ENCODE measurements at places on chromosomes 2 and 18.

DNA sequence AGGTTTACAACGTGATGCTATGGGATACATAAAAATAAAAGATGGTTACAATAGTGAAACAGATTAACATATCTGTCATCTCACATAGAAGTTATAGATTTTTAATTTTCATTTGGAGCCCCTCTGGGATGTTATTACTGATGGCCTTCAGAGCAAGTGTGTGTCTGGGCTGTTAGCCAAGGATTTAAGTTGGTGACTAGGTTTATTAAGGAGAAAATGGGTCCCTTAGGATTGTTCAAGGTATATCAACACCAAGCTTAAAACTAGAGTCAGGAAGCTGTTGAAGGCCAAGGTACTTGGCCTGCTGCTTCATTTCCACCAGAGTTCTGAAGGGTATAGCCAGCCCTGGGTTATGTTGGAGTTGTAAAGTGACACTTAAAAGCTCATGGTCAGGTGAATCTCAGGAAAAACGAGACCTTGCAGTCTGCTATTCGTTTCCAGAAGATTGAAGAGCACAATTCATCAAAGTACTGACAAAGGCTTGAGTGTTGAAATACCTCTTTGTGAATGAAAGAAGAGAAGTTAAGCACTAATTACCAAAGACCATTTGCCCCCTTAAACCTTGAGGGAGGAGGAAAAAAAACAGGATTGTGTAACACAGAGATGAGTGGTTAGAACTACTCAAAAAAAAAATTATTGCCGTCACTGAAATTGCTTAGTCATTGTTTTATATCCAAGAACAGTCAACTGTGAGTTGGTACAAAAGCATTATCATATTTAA lies 48.4 kb downstream of the MAP2 start:
- DNase-seq, result no peak

DNA sequence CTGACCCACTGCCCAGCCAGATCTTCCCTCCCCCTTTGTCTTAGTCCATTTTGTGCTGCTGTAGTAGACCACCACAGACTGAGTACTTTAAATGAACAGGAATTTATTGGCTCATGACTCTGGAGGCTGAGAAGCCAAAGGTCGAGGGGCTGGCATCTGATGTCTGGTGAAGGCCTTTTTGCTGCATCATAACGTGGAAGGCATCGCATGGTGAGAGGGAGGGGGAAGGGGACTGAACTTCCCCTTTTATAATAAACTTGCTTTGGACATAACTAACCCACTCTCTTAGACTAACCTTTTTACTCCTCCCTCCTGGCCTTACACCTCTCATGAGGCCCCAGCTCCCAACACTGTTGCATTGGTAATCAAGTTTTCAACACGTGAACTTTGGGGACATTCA lies 83.8 kb downstream of the MAP4K4 start:
- DNase-seq, result no peak

- no peak for DNase-seq
Measured at GRCh38 chr2:36338124-36338826, 17.3 kb upstream of the CRIM1 start.

- DNase-seq, result no peak
Measured at GRCh38 chr2:168186452-168186851, 60.9 kb downstream of the STK39 start.

DNA sequence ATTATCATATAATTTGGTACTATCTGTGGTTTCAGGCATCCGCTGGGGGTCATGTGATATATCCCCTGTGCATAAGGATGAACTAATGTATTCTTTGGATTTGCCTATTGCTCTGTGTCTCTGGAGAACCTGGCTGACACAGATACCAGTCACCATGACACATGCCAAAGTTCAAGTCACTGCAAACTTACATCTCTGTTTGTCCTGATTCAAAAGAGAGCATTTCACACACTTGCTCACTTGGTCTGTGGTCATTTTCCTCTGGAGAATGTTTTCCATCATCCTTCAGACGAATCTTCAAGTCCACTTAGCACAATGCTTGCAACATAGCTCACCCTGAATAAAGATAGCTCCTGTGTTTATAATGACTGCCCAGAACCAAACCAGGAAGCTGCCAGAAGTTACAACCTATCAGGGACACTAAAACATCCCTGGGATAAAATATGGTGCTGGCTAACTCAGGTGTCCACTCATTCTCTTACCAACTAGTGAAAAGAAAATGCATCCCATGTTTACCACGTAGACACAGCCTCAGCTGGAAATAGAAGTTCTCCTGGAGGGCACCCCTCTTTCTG lies 18.1 kb downstream of the SULT1C3 start:
- DNase-seq, result no peak

GRCh38 chr2:54666131-54666633 lies 57.3 kb upstream of the EML6 start:
- no peak for DNase-seq

DNA sequence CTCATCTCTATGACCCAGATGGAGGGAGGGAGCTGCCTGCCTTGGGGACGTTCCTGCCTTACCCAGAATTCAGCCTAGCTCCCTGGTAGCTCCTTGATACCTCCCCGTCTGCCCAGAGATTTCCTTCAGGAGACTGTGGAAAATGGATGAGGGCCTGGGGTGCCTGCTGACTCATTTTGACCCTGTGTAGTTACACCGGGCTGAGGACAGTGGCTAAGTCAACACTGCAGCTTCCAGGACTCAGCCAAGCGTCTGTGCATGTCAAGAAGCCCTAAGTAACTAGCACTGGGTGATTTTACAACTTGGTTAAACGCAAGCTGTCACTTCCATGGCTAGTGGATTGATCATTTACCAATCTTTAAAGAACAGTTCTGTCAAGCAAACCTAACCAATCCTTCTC lies 23.3 kb upstream of the EPAS1 start:
- DNase-seq, result no peak

- DNase-seq, result no peak
Measured at GRCh38 chr2:144052083-144052482, 467.8 kb downstream of the ZEB2 start.

GRCh38 chr2:73922681-73923080 lies 4.0 kb upstream of the DGUOK start:
- no peak for DNase-seq

DNA sequence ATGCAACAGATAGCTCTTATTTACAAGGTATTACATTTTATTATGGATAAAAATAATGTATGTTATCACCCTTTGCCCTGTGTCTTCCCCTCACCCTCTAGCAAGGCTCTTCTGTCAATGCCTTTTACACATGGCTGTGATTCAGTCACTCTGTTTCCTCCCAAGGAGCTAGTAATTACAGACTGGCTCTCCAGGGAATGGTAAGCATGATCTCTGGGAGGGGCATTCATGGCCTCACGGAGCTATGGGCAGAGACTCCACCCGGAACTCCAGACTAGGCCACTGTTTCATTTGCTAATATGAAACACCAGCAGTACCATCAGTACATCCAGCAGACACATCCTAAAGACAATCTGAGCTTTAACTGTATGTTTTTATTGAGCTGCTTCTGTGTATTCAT lies 410.9 kb upstream of the CYRIA start:
- DNase-seq, result no peak

GRCh38 chr18:58118536-58118935 lies 74.5 kb downstream of the NEDD4L start:
- no peak for DNase-seq

DNA sequence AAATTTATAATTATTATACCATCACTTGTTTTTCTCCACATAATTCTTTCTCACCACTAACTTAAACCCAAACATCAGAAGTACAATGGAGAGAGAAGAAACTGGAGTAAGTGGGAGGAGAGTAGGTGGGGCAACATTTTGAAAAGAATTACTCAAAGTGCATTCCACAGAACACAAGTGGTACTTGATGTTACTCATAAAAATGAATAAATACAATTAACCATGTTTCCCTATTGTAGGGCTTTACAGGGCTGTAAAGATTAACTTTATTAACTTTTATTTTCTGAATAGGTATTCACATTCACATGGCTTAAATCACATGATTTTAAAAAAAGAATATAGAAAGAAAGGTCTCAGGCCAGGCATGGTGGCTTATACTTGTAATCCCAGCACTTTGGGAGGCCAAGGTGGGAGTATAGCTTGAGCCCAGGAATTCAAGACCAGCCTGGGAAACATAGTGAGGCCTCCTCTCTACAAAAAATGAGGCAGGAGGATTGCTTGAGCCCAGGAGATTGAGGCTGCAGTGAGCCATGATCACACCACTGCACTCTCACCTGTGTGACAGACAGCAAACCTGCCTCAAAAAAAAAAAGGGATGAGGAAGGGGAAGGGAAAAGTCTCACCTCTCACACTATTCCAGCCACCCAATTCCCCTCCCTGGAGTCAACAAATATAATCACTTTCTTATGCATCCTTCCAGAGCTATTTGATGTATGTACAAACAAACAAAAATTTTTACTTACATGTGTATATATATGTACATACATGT lies 47.1 kb downstream of the KCNG3 start:
- DNase-seq, result no peak

GRCh38 chr2:162704496-162704895 lies 134.1 kb downstream of the KCNH7 start:
- DNase-seq, result no peak

DNA sequence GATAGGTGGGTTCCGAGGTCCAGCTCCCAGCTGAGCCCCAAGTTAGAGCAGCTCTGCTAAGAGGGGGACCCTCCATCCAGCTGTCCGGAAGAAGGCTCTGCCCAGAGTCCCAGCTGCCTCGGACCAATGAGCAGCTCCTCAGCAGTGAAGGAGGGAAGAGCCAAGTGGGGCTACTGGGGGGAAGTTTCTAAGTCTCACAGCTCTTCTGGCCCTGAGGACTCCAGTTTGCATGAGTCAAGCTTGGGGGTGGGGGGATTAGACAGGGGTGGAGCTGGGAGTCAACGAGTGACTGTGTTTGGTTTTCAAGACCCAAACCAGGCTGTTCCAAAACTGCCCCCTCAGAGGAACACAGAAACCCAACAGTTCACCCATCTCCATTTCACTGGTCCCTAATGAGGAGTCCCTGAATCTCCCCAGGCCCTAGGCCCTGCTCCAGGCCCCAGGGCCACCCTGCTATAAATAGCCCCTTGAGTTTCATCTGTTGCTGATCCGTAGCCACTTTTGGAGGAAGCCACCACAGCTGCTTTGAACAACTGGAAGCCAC lies 100.9 kb downstream of the TNS1 start:
- DNase-seq, result no peak

- no peak for DNase-seq
Measured at GRCh38 chr18:50006470-50007046, 188.4 kb downstream of the MYO5B start.

DNA sequence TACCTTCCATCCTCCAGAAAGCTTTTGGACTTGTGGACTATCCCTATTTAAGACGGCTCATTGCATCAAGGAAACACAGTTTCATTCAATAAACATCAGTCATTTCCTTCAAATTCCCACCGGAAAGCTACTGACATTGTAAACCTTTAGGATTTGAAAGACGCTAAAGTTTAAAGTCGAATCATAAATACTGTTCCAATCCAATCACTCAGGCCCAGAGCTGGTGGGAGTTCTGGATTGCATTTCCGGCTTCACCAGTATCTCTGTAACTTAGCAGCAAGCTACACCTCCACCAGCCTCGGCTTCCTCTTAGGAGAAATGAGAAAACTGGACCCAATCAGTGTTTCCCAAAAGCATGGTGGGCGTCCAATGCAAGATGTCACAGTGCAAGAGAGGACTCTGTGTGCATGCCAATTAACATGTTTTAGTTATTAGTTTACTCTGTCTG lies 1.6 kb downstream of the WDFY1 start:
- no peak for DNase-seq

DNA sequence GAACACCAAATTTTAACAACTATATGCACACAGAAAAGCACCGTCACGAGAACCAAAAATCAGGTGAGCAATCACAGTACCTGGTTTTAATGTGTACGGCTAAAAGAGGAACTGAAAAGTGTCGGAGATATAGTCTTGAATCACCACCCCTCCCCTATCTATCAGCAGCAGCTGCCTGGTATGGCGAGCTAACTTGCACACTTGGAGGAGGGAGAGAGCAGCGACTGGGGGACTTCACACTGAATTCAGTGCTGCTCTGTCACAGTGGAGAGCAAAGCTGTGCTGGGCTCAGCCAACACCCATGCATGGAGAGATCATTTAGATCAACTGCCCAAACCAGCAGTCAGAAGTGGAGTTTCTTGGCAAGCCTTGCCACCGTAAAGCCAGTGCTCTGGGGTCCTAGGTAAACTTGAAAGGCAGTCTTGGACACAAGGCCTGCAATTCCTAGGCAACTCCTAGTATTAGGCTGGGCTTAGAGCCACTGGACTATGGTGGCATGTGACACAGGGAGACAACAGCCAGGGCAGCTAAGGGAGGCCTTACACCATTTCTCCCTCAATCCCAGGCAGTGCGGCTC lies 89.2 kb upstream of the CD226 start:
- no peak for DNase-seq

DNA sequence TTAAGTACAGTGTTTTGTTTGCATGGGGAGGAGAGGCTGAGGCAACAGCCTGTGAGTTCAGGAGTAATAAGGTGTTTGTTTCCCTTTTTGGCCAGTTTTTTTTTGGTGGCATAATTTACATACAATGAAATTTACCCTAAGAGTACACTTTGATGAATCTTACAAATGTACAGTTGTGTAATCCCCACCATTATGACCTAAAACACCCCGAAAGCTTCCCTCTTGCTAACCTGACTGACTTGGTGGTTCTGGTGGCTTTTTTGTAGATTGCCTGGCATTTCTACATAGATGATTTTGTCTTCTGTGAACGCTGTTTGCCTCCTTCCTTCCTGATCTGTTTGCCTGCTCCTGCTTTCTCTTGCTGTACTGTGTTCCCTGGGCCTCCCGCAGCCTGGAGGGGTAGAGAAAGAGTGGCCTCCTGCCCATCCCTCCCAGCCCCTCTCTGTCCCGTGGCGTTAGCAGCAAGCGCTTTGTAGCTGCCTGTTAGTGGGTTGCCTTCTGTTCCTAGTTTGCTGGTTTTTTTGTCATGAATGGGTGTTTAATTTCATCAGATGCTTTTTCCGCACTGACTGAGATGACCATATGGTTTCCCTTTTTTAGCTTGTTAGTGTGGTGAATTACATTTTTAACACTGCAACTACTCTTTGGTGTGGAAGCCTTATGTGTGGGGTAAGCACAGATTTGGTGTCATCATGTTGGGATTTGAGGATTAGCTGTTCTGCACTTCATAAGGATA lies 32.1 kb downstream of the ASAP2 start:
- no peak for DNase-seq

DNA sequence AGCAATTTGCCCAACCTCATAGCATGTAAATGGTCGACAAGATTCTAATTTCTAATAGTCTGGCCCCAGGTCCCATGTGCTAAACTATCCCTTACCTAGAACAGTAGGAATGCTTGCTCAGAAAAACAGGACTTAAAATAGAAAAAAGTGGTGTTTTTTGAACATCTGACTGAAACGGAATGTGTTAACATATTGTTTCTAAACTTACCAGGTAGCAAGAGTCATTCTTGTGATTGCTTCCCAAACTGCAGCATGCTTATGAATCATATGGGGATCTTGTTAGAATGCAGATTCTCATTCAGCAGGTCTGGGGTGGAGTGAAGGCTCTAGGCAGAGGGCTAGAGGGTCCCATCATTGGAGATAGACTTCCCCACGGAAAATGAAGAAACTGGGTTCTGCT lies 5.8 kb upstream of the SLC20A1 start:
- DNase-seq, result no peak

All from stimulated activated CD4-positive, alpha-beta T cell treated with anti-CD3 and anti-CD28 coated beads, Interleukin-12 subunit alpha, Interleukin-12 subunit beta, amount 100 ng/mL, for 48 hours (primary cell).